Fibroblast of skin of left biceps (primary cell): ENCODE measurements at places on chromosomes 1 and 21.

DNA sequence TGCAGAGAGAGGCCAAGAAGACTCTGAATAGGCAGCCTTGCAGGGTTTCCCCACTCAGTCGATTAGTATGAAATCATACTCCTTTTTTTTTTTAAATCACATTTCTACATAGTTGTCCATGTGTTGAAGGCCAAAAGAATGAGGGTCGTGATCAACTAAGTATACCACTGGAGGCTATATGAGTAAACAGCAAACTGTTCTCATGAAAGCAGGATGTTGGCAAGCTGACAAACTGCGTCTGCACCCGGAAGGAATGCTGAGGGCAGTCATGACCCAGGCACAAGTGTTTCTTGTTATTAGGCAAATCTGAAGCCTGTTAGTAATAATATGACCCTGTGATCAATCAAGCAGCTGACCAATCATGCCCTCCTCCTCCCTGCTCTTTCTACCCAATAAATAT is 213.2 kb downstream of the USH2A start:
- DNase-seq: no peak

- DNase-seq: no peak
Observed at GRCh38 chr1:232507571-232507970, 122.4 kb downstream of the SIPA1L2 start.

DNA sequence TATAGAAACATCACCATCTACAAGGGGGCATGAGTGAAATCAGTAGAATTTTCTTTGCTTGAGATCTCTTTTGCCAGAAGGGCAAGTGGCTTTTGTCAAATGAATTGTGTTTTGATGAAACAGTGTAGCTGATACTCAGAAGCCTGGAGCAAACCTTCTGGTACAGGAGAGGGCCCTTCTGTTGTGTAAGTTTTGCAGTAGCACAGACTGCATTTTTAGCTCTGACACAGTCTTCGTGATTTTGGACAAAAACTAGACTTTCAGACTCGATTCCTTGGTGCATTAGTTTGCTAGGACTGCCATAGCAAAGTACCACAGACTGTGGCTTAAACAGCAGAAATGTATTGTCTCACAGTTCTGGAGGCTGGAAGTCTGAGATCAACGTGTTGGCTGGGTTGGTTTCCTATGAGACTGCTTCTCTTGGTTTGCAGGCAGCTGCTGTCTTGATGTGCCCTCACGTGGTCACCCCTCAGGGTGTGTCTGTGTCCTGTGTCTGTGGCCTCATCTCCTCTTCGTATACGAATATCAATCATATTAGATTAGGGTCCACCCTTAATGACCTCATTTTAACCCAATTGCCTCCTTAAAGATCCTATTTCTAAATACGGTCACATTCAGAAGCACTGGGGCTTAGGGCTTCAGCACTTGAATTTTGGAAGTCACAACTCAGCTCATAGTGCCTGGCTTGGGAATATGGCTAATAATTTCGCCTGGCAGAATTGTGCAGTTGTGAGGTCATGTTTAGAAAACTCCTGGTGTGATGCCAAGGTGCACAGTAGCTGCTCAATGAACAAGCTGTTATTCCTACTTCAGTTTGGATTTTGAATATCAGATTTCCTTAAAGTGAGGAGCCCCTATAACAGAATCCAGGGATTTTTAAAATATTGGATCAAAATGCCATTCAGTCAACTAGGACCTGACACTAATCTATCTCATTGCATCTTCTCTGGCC is 21.2 kb upstream of the DISC1 start:
- no peak for DNase-seq

DNA sequence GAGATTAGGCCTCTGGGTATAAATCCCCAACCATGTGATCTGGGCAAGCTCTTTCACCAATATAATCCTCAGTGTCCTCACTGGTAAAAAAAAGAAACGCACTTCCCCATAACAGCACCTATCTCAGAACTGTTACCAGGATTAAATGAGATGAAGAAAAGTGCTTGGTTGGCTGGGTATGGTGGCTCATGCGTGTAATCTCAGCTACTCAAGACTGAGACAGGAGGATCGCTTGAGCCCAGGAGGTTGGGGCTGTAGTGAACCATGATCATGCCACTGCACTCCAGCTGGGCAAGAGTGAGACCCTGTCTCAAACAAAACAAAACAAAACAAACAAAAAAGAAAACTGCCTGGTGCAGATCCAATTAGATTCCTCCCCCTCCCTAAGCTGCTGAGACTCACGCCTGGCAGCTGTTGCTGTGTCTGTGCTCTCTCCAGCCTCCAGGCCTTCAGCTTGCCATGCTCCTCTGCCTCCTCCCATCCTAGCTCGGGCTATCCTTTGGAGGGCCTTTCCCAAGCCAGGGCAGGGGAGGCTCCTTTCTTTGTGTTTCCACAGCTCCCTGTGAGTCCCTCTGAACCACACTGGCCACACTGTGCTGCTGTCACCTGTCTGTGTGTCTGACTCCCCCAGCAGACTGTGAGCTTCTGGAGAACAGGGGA is 19.0 kb downstream of the CYB5RL start:
- DNase-seq: no peak

GRCh38 chr21:15054606-15055239 is 10.1 kb downstream of the NRIP1 start:
- no peak for DNase-seq

GRCh38 chr1:6862906-6863305 is 77.7 kb downstream of the CAMTA1 start:
- DNase-seq: no peak

DNA sequence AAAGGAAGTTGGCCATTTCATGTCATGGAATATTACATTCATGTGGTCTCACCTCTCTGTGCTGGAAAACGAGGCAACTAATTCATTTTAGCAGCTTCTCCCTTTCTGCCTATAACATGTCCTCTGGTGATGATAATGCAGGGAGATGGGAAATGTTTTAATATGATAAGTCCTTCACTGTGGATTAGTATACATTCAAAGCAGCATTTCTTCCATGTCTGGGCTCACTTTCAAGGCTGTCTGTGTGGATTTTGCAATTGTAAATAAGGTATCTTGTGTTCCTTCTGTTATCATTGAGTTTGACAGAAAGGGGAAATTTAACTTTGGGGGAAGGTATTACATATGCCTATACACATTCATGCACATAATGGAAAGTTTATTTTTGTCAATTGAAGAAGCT is 374.7 kb upstream of the DAB1 start:
- DNase-seq: no peak

- DNase-seq: no peak
Observed at GRCh38 chr1:34983700-34984355, 1.3 kb downstream of the TMEM35B start.

DNA sequence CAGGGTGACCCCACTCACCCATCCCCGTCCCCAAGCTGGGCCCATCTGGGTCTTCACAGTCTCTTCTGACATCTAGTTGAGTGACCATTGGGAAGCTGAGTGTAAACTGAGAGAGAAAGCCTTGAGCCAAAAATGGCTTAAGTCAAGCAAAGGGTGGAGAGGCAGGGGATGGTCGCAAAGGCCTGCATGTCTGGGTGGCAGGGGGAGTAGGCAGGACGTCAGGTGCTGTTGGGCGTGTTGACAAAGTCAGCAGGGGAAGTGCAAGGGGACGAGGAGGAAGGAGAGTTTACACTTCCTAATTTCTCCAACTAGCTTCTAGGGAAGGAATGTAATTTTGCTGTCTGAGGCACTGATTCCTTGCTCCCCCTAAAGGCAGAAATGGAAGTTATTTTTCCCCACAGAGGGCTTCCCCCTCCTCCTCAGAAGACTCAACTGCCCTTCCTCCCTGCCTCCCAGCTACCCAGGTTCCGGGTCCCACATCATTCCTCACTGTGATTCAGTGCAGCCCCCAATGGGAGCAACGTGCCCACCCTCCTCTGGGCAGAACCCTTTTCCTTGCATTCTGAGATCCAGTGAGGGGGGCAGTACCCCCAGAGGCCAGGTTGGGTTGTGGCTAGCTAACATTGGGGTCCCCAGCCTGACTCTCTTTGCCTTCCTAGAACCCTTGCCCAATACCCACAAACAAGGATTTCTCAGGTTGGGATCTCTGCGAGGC is 1.2 kb upstream of the ADORA1 start:
- DNase-seq: no peak

GRCh38 chr21:39726133-39726532 is 18.9 kb upstream of the IGSF5 start:
- no peak for DNase-seq

GRCh38 chr1:223647249-223647648 is 18.3 kb downstream of the CAPN8 start:
- no peak for DNase-seq

DNA sequence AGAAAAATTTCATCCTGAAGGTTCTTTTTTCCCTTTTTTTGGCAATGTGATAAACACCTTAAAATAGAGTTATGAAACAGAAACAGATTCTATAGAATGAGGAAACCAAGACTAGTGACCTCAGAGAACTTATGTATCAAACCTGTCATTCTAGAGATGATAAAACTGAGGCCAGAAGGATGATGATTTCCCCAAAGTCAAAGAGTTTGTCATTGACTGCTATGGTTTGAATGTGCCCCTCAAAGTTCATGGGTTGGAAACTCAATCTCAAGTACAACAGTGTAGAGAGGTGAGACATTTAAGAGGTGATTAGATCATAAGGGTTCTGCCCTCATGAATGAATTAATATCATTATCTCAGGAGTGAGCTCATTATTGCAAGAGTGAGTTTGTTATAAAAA is 13.7 kb upstream of the BEND5 start:
- DNase-seq: no peak

- peak; percentile 99 for DNase-seq
Observed at GRCh38 chr1:96416111-96416595, 305.4 kb upstream of the PTBP2 start.

DNA sequence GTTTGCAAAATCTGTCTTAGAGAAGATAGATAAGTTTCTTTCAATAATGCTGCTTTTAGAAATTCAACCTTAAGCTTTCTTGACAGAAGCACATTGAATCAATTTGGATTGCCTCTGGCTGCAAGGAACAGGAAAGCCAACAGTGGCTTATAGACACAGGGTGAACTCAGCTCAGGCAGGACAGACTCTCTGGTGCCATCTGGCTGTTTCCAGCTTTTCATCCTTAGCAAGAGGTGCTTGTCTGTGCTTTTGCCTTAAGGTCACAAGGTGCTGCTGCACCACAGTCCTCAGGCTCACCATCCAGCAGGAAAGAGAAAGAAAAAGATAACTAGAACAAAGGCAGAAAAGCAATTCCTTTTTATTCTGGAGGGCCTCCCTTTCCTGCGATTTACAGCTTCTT is 93.7 kb upstream of the ETS2 start:
- DNase-seq: no peak
